Activated T-cell treated with anti-CD3 and anti-CD28 coated beads for 1 hour (primary cell): ENCODE measurements at places on chromosomes 7 and 10.

GRCh38 chr10:2014541-2014940 is 277.2 kb upstream of the ADARB2 start:
- DNase-seq = no peak

- DNase-seq = no peak
Measured at GRCh38 chr10:17585016-17585415, 32.2 kb downstream of the HACD1 start.

- DNase-seq = no peak
Measured at GRCh38 chr7:50687096-50687495, 95.6 kb downstream of the GRB10 start.

- DNase-seq = peak; percentile 83
Measured at GRCh38 chr10:131885391-131886165, 15.2 kb upstream of the PPP2R2D start.

- no peak for DNase-seq
Measured at GRCh38 chr7:132249256-132249971, 326.9 kb downstream of the PLXNA4 start.

GRCh38 chr10:129396021-129396722 is 70.9 kb upstream of the MGMT start:
- no peak for DNase-seq

GRCh38 chr10:30820261-30820991 is 190.9 kb upstream of the LYZL2 start:
- no peak for DNase-seq

DNA sequence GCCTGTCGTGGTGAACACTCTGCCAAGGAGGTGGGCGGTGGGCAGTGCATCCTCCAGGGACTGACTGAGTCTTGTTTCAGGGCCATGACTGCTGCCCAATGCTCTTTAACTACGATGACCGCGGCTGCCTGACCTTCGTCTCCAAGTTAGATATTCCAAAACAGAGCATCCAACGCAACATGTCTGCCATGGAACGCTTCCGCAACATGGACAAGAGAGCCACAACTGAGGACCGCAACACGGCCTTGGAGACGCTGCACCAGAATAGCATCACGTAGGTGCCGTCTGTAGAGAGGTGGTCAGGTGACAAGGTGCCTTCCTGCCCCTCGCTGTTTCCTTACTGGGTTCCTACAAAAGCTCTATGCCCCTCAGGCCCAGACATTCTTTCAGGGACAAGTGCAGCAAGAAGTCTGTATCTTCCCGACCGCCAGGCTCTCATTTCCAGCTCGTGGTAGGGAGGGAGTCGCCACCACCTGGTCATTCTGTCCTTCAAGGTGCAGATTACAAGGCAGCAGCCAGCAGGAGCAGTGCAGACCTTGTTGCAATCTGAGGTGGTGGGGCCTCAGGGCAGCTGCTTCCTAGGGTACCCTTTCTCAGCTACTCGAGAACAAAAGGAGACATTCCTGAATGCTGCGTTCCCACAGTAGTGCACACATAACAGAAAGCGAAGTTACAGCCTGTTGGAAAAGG is 14.9 kb upstream of the ARPC1B start:
- DNase-seq = no peak

DNA sequence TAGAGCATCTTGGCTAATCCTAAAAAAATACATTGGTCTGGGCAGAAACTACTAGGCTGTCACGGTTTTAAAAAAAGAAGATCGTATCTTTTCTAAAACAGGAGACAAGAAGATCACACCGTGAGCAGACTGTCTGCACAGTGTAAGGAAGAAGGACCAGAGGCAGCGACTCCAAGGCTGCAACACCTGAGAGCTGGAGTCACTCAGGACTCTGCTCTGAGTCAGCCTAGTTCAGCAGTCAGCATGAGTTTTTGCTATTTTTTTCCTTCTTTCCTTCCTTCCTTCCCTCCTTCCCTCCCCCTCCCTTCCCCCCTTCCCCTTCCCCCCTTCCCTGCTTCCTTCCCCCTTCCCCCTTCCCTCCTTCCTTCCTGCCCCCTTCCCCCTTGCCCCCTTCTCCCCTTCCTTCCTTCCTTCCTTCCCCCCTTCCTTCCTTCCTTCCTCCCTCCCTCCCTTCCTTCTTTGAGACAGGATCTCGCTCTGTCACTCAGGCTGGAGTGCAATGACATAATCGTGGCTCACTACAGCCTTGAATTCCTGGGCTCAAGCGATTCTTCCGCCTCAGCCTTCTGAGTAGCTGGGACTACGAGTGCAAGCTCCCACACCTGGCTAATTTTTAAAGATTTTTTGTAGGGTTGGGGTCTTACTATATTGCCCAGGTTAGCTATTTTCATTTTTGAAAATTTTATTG is 24.4 kb downstream of the BAG3 start:
- no peak for DNase-seq

DNA sequence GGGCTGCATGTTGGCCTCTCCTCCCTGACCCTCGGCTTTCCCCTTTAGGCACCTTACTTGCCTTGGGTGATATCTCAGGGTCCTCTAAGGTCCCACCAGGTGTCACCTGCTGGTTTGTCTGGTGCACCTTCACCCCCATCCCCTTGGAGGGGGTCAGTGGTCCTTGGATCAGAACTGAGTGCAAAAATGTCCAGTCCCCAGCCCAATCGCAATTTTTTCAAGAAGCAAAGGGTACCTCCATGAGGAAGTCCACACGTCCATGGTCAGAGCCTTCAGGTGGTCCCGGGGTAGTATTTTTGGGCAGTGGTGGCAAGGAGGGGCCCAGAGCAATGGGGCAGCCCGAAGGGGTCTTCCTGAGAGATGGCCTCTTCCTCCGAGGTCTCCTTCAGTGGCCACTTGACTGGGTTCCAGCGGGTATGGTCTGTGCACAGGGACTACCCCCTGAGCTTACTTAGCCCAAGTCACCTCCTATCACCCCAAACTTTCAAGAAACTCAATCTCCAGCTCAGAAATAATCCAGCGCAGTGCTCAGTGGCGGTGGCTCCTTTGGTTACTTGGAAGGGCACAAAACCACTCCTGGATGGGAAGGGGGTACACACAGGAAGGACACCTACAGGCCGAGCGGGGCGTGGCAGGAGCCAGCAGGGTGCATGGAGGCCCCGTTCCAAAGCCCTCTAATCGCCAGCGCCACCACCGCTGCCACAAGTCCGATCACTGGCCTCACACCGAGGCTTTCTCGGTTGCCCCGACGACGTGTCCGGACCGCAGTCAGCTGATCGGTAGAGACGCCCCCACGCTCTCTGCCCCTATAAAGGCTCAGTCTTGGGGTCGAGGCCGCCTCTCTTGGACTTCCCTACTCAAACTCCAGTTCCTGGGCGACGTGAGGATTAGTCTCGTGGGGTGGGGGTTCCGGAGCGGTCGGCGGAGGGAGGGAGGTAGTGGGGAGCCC is 4.5 kb downstream of the SAP25 start:
- peak; percentile 34 for DNase-seq

DNA sequence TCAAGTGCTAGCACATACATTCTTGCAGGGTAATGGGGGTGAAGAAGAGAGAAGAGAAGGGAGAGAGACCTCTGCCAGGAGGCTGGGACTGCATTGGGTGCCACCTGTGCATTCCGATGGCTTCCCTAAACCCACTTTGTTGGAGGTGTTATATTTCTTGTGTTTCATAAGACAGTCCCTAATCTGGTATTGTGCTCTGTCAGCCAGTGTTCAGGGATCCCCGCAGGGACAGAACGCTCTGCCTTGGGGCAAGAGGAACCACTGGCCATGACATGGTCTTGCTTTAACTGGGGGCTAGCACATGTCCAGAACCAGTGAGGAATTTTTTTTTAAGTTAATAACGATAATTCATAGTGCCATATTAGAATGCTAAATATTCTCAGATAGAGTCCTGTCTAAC is 365.2 kb upstream of the GALNT17 start:
- DNase-seq = no peak

DNA sequence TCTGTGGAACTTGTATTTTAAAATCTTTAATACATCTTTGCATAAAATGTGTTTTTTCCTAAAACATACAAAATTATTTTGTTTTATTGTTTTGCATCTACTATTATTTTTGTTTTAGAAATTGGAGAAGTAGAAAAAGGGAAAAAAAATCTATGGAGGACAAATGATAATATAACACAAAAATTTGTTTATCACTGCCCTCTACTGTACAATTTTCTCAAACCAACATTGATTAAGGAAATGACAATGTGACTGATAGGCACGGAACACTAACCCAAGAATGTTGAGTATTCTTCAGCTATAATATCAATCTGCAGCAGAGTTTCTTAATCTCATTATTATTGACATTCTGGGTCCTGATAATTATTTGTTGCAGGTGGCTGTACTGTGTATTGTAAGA is 9.5 kb upstream of the ING3 start:
- no peak for DNase-seq

GRCh38 chr10:123842692-123843385 is 48.8 kb downstream of the CPXM2 start:
- no peak for DNase-seq

GRCh38 chr10:98301664-98302319 is 33.8 kb upstream of the LOXL4 start:
- DNase-seq = no peak
